Midbrain (tissue), 1 donor: ENCODE measurements at places on chromosomes 6 and 20.

DNA sequence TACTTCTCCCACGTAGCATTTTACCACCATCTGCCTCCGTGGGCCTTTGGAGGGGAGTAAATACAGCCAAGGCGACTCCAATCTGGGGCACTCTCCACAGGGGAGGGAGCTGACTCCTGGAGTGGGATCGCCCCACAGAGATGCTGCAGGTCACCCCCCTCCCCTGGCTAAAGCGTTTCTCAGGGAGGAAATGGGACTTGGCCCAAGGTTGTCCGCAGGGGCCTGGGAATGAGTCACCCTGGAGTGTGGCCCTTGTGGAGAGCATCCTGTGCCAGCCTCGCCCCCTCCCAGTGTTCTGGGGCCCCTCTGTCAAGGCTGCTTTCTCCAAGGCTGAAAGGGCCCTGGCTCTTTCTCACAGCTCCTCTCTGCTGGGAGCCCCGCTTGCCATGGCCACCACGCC lies 84.5 kb upstream of the QKI start:
- DNase-seq, result peak; percentile 58

DNA sequence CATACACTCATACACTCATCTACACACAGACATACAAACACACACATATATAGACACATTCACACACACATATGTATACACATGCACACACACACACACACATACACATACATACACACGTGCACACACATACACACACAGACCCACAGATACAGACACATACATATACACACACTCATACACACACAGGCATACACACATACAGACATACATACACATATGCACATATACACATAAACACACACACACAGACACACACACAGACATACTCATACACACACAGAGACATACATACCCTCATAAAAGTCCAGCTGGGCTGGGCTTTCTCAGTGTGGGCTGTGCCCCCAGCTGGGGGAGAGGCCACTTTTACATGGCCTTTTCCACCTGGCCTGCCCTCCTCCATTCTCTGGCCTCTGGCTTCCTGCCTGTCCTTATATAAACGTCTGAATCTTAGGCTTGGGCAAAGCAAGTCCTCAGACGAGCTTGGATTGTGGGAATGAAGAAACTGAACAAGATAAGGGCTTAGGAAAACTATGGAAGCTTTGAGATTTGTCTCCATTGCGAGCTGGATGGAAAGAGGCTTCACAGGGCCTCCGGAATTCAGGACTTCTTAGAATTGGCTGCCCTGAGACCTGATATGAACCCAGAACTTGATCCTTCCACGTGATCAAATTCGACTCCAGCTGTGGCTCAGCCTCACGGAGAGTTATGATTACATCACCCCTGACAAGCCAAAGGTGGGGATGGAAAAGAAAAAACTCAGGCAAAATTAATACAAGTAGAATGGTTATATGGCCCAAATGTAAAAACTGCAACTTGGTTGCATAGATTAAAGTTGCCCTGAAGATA lies 22.5 kb upstream of the CST3 start:
- DNase-seq, result no peak

GRCh38 chr6:6683969-6684833 lies 95.7 kb downstream of the LY86 start:
- no peak for DNase-seq

DNA sequence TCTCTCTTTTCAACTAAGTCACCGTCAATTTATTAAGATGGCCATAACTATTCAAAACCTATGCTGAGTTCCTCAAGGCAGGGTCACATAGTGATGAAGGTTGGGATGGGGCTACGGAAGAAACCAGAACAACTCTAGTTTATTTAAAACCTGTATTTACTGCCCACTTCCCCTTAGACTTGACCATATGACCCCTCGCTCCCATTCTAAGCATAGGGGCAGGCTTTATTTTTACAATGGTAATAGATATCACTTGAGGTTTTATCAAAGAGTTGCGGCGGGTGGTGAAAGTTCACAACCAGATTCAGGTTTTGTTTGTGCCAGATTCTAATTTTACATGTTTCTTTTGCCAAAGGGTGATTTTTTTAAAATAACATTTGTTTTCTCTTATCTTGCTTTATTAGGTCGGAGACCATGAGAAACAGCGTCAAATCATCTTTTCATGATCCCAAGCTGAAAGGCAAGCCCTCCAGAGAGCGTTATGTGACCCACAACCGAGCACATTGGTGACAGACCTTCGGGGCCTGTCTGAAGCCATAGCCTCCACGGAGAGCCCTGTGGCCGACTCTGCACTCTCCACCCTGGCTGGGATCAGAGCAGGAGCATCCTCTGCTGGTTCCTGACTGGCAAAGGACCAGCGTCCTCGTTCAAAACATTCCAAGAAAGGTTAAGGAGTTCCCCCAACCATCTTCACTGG lies 5.5 kb downstream of the EDN1 start:
- no peak for DNase-seq

DNA sequence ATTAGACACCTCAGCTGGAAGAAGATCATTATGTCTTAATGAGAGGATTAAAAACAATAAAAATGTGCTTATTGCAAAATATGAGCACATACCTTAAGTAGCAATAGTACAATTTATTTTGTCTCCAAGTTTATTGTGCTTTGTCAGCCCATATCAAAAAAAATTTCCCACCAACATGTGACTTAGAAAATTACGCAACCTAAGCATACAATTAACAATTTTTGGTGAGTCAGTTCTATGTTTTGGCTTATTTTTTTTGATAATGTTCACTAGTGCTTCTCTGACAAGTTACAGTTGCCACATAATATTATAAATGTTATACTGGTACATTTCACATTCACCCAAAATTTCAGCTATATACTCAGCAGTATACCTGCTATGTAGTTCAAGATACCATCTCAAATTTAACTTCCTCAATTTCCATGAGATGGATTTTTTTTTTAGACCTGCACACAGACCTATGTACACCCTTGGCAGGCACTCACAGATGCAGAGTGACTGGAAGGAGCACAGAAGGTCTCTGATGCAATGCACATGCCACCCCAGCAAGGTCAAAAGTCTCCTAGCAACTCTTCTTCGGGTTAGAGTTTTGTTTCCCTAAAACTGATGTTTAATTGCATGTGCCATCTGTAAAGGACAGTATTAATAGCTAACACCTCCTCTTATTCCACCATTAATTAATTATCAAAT lies 112.4 kb downstream of the PRKN start:
- no peak for DNase-seq

GRCh38 chr20:15911581-15911980 lies 661.7 kb downstream of the KIF16B start:
- no peak for DNase-seq

GRCh38 chr6:43515808-43516207 lies 918 bp downstream of the YIPF3 start:
- DNase-seq, result no peak

DNA sequence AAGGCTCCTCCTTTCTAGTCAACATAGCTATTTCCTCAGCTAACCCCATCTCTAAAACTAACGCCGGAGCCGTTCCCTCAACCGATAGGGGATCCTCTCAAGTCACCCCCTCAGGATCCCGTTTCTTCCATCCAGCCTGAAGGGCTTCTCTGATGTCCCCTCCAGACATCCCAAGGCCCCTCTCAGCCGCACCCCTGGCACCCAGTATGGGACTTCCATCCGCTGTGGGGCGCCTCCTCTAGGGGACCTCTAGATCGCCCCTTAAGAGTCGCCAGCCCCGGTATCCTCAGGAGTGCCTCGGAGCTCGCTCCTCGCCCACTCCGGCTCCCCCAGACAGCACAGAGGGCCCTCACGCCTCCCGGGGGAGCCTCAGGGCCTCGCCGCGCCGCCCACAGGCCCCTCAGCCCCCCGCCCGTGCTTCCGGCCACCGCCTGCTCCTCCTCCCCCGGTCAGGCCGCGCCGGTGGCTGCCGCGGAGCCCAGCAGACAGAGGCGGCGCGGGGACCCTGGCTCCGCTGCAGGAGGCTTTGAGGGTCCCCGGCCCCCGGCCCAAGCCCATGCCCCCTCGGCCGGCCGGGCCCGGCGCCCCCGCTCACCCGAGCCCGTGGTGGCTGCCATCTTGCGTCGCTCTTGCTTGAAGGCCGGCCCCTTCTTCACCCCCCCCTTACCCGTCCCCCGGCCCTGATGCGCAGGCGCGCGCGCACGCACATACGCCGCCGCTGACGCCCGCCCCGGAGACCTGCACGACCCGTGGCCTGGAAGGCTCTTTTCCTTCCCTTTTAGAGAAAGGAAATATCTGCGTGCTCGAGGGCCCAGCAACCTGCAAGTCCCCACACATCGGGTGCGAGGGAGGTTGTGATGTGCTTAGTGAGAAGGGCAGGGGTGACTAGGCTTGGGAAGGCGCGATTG lies at the start of gene UBE2V1:
TSS of gene UBE2V1 (minus strand) at position 639 of the 908 bp plus-strand sequence. CDS start at position 617, 22 bp downstream.
- peak; percentile 95 for DNase-seq
